T-cell (primary cell): ENCODE measurements at places on chromosomes 3 and 15. TPM values are rescaled to one million over a fixed set of nuclear protein-coding genes. Genes with fewer than 3 reads are reported as not detected.

- no peak for DNase-seq
Observed at GRCh38 chr3:180612364-180612763, 10.4 kb downstream of the TTC14 start.

Gene CLDN18
- not detected for total RNA-seq

- no peak for DNase-seq
Observed at GRCh38 chr3:41362638-41363559, 163.6 kb downstream of the CTNNB1 start.

DNA sequence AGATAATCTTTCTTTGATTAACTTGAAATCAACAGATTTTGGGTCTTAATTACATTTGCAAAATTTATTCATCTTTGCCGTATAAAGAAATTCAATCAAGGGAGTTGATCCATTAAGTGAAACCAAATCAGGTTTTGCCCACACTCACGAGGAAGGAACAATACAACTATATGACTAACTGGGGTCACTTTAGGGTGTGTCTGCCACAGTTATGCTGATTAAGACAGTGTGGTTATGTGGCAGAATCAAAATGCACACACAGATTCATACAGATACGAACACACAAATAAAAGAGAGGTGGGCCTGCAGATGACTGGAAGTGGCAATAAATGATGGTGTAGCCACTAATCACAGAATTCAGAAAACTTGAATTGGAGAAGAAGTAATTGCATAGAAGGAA is 543.5 kb downstream of the GABRG3 start:
- no peak for DNase-seq

GRCh38 chr3:128323206-128324081 is 143.2 kb downstream of the DNAJB8 start:
- DNase-seq, result no peak
